ENCODE measurements at places on chromosomes 7 and 10. TPM values are rescaled to one million over a fixed set of nuclear protein-coding genes. Genes with fewer than 3 reads are reported as not detected.

DNA sequence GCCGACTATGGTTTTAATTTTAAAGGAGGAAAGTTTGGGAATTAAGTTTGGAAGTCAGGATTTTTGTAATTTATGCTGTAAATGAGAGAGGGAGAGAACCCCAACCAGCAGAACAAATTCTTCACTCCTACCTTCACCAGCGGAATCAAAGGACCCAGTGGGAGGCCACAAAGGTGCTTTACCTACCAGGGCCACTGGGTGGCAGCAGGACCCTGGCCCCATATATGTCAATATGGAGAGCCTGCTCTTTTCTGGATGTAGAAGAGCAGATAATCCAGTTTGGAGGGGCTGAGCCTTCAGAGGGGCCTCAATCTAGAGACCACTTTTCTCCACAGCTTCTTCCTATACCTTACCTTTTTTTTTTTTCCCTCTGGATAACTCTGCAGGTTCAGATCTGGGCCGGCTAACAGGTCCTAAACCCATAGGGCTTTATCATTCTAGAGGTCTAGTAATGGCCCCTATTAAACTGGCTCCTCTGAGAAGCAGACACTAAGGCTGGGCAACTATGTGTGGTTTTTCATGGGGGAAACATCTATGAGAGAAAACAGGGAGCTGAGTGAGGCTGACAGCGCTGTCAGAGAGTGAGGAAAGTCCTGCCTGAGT, 8.5 kb upstream of the SCD start:
- H3K27ac ChIP-seq, result peak overlapping the region; percentile 8
- no peaks in the 10 kb centered on the region for H3K36me3 ChIP-seq
- peak; percentile 69 for DNase-seq
- peaks cover 13% of the 10 kb centered on the region for H3K4me1 ChIP-seq

DNA sequence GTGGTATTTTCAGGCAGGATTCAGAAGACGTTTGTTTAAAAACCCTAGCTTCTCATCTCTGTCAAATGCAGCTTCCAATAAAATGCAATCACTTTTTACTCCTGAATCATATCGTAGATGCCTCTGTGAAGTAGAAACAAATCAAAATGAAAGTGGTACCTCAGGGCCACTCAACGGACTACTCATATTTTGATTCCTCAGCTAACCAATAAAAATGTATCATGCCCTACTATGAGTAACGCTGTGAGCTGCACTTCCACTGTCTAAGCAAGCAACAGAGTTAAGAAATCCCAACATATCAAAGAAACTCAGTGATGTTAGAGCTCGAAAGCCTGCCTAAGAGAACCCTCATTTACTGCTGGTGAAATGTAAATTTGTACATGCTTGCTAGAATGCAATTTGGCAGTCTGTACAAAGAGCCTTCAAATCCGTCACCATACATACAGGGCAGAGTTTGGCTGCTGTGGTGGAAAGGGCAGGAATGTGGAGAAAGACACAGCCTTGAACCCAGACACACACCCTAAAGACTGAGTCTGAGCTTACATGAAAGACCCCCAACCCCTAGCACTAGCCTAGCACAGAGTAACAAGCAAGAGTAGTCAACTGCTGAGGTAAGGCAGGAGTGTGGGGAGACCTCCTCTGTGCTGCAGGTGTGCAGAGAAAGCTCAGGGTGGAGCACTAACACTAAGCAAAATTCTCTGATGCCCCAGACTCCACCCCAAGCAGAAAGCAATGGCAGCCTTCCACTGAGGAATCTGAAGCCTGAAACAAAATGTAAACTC, 151.5 kb downstream of the ANK3 start:
- DNase-seq, result no peak

DNA sequence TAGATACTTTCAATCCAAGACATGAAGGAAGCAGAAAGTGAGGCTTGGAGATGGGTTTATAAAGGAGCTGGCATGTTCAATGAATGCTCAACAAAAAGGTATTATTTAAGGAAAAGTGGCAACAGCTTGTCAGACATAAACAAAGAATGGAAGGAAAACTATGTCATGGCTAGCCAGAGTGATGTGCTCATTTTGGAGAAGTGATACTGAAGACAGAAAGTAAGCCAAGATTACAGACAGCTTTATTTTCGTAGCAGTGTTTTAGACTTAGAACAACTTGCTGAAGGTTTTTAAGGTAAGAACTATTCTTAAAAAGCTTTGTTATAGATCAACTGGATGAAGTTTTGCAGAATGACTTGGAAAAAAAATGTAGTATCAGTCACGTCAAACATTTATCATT, 160.5 kb upstream of the FERD3L start:
- H3K4me1 ChIP-seq, result no peaks in the 10 kb centered on the region
- no peak overlapping the region for H3K4me3 ChIP-seq
- no peaks in the 10 kb centered on the region for H3K36me3 ChIP-seq
- H3K27me3 ChIP-seq, result no peaks in the 10 kb centered on the region
- no peak for DNase-seq

The MBLAC1 gene
- 3.2 TPM for total RNA-seq

GRCh38 chr10:125299461-125299860, 139.1 kb upstream of the CTBP2 start:
- H3K4me3 ChIP-seq, result no peak overlapping the region
- H3K27me3 ChIP-seq, result no peaks in the 10 kb centered on the region
- DNase-seq, result no peak
- H3K4me1 ChIP-seq, result no peaks in the 10 kb centered on the region
- H3K36me3 ChIP-seq, result no peaks in the 10 kb centered on the region

DNA sequence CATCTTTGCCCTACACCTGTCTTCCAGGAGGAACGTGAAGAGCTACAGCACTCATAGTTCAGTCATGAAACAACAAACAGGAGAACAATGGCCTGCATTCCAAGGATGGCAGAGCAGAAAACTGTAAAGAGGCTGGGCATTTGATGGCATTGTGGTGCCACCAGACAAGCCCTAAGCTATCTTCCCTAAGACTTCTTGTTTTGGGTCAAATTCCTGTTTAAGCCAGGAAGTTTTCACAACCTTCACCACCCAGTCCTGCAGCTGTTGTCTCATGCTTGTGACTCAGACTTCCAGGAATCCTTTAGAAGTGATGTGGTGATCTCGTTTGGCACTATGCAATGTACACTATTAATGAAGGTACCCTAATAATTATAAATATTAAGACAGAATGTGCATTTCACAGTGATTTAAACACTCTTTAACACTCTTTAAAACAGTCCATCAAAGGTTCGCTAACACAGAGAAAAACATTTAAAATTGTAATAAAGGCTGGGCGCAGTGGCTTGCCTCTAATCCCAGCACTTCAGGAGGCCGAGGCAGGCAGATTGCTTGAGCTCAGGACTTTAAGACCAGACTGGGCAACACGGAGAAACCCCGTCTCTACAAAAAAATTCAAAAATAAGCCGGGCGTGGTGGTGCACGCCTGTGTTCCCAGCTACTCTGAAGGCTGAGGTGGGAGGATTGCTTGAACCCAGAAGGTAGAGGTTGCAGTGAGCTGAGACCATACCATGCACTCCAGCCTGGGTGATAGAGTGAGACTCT, 2.7 kb upstream of the HERPUD2 start:
- DNase-seq, result no peak
- peaks cover 28% of the 10 kb centered on the region for H3K36me3 ChIP-seq
- no peak overlapping the region for H3K4me3 ChIP-seq
- no peak overlapping the region for H3K27ac ChIP-seq
- peaks cover 46% of the 10 kb centered on the region for H3K4me1 ChIP-seq

DNA sequence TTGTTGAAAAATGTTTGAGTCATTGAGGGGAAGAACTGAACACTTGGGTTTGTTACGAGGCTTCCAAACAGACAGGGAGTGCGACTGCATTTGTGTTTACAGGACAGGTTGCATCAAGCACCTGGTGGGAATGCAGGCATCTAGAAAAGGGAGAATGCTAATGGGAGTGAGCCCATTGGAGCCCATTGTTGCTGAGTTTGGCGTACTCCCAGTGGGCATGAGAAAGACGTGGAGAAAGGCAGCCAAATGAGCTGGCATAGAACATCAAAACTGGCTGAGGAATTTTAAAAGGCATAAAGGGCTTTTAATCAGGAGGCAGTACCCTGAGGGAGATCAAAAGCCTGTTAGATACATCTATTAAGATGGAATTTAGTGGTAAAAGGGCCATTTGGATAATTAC, 171.6 kb upstream of the NPSR1 start:
- H3K27ac ChIP-seq, result no peak overlapping the region
- H3K4me1 ChIP-seq, result no peaks in the 10 kb centered on the region
- H3K27me3 ChIP-seq, result no peaks in the 10 kb centered on the region
- H3K36me3 ChIP-seq, result no peaks in the 10 kb centered on the region
- DNase-seq, result no peak
- H3K4me3 ChIP-seq, result no peak overlapping the region

DNA sequence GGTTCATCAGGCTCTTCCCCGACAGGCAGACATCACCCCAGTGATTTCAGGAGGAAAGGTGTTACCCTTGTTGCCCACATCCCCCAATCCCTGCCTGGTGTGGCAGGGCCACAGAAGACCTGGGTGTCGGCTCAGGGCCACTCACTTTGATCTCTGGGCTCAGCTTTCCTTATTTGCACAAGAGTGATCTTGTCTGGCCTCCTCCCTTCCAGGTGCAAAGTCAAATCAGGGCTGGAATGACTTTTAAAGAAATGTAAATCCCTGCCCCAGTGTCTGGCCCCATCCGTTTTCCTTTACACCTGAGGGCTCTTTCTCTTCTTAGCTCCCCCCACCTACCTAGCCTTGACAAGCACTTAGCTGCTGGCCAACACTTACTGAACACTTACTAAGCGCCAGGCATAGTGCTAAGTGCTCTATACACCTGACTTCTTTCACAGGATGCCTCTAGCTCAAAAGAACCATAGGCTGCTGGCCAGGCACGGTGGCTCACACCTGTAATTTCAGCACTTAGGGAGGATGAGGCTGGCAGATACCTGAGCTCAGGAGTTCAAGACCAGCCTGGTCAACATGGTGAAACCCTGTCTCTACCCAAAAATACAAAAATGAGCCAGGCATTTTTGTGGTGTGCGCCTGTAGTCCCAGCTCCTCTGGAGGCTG, 979 bp upstream of the NODAL start:
- no peak for DNase-seq
- H3K27ac ChIP-seq, result no peak overlapping the region
- H3K36me3 ChIP-seq, result no peaks in the 10 kb centered on the region

The BHLHA15 gene
- total RNA-seq, result 2.0 TPM

GRCh38 chr7:140676306-140676705, 3.6 kb downstream of the ADCK2 start:
- H3K36me3 ChIP-seq, result peaks cover 29% of the 10 kb centered on the region
- H3K27me3 ChIP-seq, result no peaks in the 10 kb centered on the region
- no peak overlapping the region for H3K4me3 ChIP-seq
- DNase-seq, result no peak
- H3K4me1 ChIP-seq, result peaks cover 27% of the 10 kb centered on the region

GRCh38 chr10:69893271-69893900, 91.7 kb downstream of the COL13A1 start:
- no peak overlapping the region for H3K4me3 ChIP-seq
- H3K4me1 ChIP-seq, result no peaks in the 10 kb centered on the region
- H3K27me3 ChIP-seq, result no peaks in the 10 kb centered on the region
- H3K36me3 ChIP-seq, result no peaks in the 10 kb centered on the region
- H3K27ac ChIP-seq, result no peak overlapping the region
- DNase-seq, result no peak

DNA sequence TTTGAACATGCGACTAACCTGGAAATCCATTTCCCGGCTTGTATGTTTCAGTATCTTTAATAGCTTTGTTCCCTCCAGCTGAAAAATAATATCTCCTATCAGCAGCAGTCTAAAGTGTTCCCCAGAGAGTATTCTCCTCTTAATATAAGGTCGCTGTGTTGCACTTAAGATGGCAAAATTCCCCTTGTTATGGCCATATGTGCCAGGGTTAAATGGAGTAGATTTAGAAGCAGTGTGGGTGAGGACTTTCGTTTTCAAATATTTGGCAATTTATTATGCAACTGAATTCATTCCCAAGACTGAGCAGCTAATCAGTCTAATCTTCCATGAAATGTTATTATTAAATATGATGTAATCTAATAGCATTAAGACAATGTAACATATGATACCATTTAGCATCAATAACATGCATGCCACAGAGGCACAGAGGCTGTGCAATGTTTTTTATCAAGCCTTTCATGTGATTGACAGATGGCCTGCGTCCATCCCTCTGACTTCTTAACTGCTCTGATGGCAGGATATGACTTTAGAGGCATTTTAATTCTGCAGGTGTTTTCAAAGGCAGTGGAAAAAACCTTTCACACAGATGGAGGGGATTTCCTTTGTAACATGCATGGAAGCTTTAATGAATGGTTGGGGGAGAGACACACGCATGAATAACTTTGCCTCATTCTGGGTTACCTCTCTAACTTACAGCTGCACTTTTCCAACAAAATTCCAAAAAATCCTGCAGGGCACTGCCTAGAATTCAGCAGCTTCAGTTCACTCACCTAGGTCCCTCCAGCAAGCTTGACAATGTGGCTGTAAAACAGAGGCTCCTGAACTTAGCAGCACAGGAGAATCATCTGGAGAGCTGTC, 55.1 kb upstream of the ZPBP start:
- H3K27me3 ChIP-seq, result no peaks in the 10 kb centered on the region
- H3K4me1 ChIP-seq, result peaks cover 91% of the 10 kb centered on the region
- peaks cover 3% of the 10 kb centered on the region for H3K36me3 ChIP-seq
- H3K4me3 ChIP-seq, result peak overlapping the region; percentile 71
- H3K27ac ChIP-seq, result peak overlapping the region; percentile 85
- DNase-seq, result peak; percentile 48

DNA sequence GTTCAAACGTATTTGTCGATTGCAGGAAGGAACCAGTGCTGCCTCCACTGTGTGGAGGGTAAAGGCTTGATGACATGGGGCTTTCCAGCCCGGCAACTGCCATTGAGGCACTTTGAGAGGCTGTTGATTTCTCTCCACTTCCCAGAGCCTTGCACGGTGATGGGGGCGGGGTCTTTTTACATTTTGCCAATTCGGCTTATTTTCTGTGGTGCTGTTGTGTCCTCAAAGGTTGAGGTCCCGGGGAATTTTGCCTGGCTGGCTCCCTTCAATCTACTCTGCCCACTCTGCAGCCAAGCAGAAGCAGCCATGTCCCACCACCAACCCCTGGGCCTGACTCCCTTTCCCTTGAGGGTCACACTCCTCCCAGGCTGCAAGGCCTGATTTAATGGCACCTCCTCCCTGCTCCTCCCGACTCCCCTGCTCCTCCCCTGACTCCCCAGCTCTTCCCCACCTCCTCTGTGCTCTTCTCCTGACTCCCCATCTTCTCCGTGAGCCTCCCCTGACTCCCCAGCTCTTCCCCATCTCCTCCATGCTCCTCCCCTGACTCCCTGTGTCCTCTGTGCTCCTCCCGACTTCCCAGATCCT, 39.0 kb downstream of the OAT start:
- no peak overlapping the region for H3K4me3 ChIP-seq
- H3K27me3 ChIP-seq, result peaks cover 43% of the 10 kb centered on the region
- DNase-seq, result no peak
- no peaks in the 10 kb centered on the region for H3K4me1 ChIP-seq
- H3K27ac ChIP-seq, result no peak overlapping the region
- H3K36me3 ChIP-seq, result no peaks in the 10 kb centered on the region

- DNase-seq, result no peak
- no peak overlapping the region for H3K27ac ChIP-seq
- H3K27me3 ChIP-seq, result no peaks in the 10 kb centered on the region
- H3K36me3 ChIP-seq, result peaks cover 1% of the 10 kb centered on the region
- no peaks in the 10 kb centered on the region for H3K4me1 ChIP-seq
Observed at GRCh38 chr7:129469930-129470329, 32.4 kb upstream of the SMKR1 start.

- H3K4me3 ChIP-seq, result no peak overlapping the region
- H3K27ac ChIP-seq, result no peak overlapping the region
Observed at GRCh38 chr10:71077143-71077581, 135.2 kb upstream of the UNC5B start.

GRCh38 chr10:123750901-123751300, 84.7 kb downstream of the GPR26 start:
- no peak overlapping the region for H3K4me3 ChIP-seq
- no peak overlapping the region for H3K27ac ChIP-seq
- no peaks in the 10 kb centered on the region for H3K4me1 ChIP-seq
- no peak for DNase-seq

The RBM48 gene
- 16.4 TPM for total RNA-seq
